Myocyte (in vitro differentiated cells): ENCODE measurements at places on chromosomes 12 and 14.

GRCh38 chr14:77991128-77991772, 178.9 kb upstream of the NRXN3 start:
- no peak for DNase-seq

DNA sequence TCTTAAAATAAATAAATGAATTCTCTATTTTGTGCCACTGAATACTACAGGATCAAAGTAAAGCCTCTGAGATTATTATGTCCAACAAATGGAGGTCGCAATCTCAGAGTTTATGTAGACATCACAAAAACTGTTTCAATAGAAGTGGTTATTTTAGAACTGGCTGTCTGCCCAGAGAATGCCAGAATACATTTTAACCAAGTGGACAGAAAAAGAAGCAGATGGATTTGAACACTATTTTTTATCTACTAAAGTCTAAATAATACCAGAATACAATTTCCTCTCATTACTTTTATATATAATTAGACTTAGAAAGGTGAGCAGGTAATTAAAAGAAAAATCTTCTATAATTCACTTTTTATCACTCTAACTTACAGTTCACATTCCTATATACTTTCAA, 118.3 kb downstream of the MED13L start:
- peak; percentile 70 for DNase-seq

DNA sequence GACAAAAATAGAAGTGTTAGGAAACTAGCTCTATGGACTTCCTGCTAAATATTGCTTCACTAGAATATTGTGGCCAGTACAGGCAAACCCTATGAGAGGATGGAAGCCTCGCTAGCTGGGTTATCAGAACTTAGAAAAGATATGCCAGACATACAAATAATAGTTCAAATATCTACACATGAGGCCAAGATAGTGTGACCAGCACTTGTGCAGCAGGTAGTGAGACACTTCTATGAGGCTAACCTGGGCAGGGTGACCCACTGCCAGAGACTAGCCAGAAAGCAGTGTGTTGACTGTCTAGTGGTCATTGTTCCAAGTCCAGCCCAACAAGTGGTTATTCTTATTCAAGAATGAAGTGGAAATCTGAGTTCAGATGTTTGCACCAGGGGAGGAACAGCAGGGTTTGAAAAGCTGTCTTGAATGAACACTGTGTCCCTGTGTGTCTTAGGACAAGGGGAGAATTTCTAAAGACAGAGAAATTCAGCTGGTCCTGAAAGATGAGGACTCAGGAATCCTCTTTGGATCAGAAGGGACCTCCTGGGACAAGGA, 16.3 kb downstream of the TSPAN8 start:
- no peak for DNase-seq

- DNase-seq = no peak
Observed at GRCh38 chr14:95469134-95469481, 47.3 kb downstream of the SYNE3 start.

GRCh38 chr12:92488735-92489134, 214.1 kb upstream of the PLEKHG7 start:
- DNase-seq = no peak

GRCh38 chr14:51704545-51704944, 52.8 kb downstream of the FRMD6 start:
- DNase-seq = no peak

DNA sequence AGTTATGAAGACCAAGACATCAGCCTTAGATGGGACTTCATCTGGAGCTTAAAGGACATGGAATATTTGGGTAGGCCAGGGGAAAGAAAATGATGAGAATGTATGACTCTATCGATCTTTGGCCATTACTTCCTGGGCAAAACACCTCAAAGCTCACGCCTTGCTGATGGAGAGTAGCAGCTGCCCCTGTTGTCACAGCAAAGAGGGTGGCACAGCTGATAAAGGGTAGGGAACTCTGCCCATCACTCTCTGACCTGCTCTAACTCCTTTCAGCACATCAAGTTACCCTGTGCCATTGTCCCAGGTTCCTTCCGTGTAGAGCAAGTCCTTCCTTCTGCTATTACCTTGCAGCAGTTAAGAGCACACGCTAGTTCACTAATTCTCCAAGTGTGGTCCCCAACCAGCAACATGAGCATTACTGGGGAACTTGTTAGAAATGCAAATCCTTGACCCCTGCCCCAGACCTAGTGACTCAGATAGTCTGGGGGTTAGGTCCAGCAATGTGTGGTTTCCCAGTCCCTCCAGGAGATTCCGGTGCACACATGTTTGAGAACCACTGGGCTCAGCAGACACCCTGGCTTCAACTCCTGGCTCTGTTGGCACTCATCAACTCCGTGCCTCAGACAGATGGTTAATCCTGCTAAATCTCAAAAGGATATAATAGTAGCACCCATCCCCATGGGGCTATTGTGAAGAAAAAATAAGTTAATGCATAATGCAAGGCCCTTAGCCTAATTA, 93.7 kb upstream of the EEA1 start:
- peak; percentile 78 for DNase-seq

DNA sequence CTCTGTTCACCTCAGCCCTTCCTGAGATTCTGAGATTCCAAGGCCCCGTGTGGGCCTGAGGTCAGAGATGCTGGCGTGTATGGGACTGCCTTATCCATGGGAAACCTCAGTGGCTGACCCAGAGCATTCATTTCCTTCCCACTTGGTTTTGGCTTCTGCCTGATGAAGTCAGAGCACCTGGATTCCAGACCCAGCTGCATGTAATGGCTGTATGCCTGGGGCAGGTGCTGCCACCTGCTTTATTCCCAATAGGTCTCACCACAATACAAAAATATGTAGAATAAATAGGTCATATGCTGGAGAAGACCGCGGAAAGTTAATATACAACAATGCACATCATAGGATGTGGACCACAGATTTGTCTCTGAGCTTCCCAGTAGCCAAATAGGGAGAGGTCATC, 25.6 kb downstream of the FIGNL2 start:
- no peak for DNase-seq

DNA sequence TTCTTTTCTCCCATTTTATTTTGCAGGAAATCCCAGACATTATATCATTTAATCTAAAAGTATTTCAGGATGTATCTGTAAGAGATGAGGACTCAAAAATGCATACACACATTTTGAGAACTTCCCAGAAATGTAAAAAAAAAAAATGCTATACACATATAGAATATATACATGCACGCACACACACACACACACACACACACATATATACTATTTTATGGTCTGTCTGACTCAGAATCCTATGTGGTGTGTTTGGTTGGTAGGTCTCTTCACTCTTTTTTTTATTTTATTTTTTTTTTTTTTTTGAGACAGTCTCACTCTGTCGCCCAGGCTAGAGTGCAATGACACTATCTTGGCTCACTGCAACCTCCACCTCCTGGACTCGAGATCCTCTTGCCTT, 65.5 kb downstream of the FBXO34 start:
- no peak for DNase-seq

GRCh38 chr12:28536088-28536487, 345.8 kb downstream of the CCDC91 start:
- peak; percentile 33 for DNase-seq

GRCh38 chr12:56719056-56719455, 6.0 kb downstream of the NACA start:
- DNase-seq = no peak

- DNase-seq = peak; percentile 6
Observed at GRCh38 chr14:72975770-72976169, 49.5 kb downstream of the DCAF4 start.

GRCh38 chr14:81268016-81268416, 47.3 kb upstream of the GTF2A1 start:
- peak; percentile 18 for DNase-seq

DNA sequence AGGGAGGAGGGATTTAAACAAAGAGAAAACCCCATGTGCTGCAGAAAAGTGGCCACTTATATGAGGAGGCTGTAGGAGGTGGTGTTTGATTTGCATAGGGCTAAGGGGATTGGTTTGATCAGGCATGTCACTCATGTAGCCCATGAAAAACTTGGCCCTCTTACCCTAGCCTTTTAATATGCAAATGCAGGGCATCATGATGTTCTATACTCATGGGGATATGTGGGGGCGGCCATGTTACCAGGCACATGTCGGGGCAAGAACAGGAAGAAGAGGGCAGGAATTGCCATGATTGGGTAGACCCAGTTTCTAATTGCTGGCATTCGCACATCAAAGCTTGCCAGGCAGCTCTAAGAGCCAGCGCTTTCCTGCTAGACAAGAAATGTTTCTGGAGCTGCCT, 28.8 kb downstream of the KLRK1 start:
- peak; percentile 49 for DNase-seq

DNA sequence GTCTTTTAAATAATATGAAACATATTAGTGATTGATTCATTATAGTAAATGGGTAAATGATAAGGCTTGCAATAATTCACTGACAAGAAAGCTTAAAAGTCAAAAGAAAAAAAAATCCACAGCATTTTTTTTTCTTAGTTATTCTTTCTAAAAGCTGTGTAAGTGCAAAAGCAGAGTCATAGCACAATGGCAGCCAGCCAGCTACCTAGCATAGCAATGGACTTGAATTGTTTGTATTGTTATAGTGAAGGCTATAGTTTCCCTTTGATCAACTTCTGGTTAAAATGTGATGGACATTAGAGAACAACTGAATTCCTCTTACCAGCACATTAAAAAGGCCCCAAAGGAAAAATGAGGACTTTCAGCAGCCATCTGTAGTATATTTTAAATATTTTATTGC, 232.1 kb downstream of the NAV3 start:
- peak; percentile 53 for DNase-seq

- no peak for DNase-seq
Observed at GRCh38 chr12:130686511-130686991, 29.5 kb downstream of the RIMBP2 start.

- DNase-seq = peak; percentile 67
Observed at GRCh38 chr12:29547151-29547632, 49.7 kb upstream of the OVCH1 start.

GRCh38 chr12:3445119-3445978, 45.7 kb upstream of the PRMT8 start:
- DNase-seq = no peak

DNA sequence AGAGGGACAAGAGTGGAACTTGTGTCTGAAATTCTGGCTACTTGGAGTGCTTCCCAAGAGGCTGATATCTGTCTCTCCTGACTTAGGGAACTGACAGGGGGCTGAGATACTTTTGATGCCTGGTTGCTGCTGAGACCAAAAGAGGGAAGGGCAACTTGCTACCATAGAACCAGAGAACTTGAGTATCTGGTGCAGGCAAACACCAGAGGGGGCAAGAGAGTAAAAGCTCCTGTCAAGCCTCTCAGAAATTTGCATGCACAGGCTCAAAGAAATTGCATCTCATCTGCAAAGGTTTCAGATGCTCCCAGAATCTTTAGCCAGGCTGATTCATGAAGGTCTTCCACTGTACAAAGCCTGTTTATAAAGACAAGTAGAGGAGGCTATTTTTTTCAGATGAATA, 391.3 kb upstream of the FOXG1 start:
- no peak for DNase-seq

- DNase-seq = no peak
Observed at GRCh38 chr14:50389668-50390441, 6.8 kb downstream of the CDKL1 start.

- DNase-seq = no peak
Observed at GRCh38 chr14:88825503-88825902, 1.1 kb downstream of the TTC8 start.

DNA sequence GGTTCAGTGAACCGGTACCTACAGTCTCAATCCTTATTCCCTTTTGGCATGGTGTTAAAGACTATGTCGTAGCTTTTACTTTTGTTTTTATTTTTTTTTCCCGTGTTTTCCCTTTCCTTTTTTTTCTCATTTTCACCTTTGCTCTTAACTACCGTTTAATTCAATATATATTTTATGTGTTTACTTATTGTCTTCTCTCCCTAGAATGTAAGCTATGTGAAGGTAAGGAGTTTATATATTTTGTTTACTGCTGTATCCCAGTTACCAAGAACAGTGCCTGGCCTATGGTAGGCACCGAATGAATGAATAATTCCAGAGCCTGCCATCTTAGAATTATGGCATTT, 261 bp upstream of the MLH3 start:
- DNase-seq = no peak

GRCh38 chr12:128810182-128811127, 13.3 kb downstream of the SLC15A4 start:
- peak; percentile 93 for DNase-seq

DNA sequence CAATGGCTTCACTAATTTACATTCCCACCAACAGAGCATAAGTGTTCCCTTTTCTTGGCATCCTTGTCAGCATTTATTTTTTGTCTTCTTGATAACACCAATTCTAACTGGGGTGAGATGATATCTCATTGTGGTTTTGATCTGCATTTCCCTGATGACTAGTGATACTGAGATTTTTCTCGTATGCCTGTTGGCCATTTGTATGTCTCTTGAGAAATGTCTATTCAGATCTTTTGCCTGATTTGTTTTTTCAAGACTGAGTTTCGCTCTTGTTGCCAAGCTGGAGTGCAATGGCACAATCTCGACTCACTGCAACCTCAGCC, 4.7 kb upstream of the PLD4 start:
- no peak for DNase-seq

- DNase-seq = no peak
Observed at GRCh38 chr14:65198346-65198745, 96.0 kb upstream of the MAX start.

DNA sequence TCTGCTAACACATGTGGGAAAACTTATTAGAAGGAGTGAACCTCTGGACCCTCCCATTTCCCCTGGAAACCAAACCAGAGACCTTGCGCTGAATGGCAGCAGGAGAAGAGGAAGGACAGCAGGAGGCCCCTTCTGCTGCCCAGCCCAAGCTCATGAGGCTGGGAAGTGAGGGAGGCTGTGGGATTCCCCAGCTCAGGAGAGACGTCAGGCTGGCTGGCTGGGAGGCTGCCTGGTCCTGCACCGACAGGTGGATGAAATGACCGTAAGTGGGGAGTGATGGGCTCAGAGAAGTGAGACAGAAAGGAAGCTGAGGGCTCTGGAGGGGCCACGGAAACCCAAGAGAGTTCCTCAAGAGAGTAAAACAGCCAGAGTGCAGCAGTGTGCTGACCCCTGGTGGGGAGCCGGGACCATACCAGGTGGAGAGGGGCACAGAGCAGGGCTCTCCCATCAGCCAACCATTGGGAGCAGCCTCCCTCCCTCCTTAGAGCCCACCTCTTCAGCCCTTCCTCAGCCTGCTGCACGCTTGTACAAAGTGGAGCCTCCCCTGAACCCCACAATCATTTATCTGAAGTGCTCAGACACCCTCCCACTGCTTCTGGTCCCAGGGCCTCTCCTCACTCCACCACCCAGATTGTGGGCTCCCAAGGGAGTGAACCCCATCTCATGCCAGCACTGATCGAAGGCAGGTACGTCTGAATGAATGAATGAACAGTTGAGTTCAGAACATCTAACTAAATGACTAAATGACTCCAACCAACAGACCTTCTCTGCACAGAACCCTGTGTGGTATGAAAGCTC, 14.0 kb downstream of the TAMALIN start:
- DNase-seq = peak; percentile 63

GRCh38 chr14:73136085-73136386, 271 bp upstream of the PSEN1 start:
- DNase-seq = no peak

- DNase-seq = peak; percentile 13
Observed at GRCh38 chr12:91854725-91855124, 290.9 kb downstream of the BTG1 start.
